CD8-positive, alpha-beta memory T cell (primary cell): ENCODE measurements at places on chromosomes 5 and 9. TPM values are rescaled to one million over a fixed set of nuclear protein-coding genes. Genes with fewer than 3 reads are reported as not detected.

The ISL1 gene
- total RNA-seq, result not detected

DNA sequence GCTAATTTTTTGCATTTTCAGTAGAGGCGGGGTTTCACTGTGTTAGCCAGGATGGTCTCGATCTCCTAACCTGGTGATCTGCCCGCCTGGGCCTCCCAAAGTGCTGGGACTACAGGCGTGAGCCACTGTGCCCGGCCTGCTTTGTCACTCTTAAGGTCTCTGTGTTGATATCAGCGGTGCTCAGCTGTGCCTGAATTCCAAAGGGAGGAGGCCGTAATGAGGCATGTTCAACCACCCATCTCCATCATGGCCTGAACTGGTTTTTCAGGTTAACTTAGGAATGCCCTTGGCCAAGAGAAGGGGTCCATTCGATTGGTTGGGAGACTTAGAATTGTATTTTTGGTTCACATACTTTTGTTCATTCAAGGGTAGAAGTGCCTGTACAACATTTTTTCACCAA, 22.0 kb downstream of the HSD17B3 start:
- H3K4me3 ChIP-seq, result no peak overlapping the region
- no peak for DNase-seq
- H3K27ac ChIP-seq, result no peak overlapping the region
- H3K4me1 ChIP-seq, result no peaks in the 10 kb centered on the region
- H3K36me3 ChIP-seq, result no peaks in the 10 kb centered on the region

DNA sequence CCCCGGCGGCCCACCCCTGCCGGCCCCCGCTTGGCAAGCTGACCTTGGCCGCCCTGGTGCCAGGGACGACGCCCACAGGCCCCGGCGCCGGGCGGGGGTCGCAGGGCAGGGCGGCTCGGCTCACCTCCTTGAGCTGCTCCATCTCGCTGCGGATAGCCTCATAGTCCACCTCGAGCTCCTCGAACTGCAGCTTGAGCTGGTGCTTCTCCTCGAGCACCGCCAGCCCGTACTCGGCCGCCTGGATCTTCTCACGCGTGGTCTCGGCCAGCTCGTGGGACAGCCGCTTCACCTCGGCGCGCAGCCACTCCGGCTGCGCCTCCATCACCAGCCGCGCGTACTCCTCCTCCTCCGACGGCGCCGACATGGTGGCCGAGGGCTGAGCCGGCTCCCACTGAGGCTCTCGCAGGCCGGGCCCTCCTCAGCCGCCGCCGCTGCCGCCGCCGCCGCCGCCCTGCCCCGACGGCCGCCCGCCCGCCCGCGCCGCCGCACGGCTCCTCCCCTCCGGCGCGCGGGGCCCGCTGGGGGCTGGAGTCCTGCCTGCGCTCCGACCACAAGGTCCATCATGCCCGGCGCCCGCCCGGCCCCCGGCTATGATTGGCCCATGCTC, at the start of gene BICD2:
Gene BICD2 (minus strand): TSS at position 453 of the 607 bp plus-strand sequence. CDS start 89 bp downstream, at position 364.
- H3K27ac ChIP-seq, result peak within 1 kb of the TSS; percentile 99
- H3K36me3 ChIP-seq, result no peaks in the 10 kb centered on the region
- no peaks in the 10 kb centered on the region for H3K27me3 ChIP-seq
- peak within 1 kb of the TSS; percentile 81 for H3K4me3 ChIP-seq
- no peak for DNase-seq
- peaks cover 35% of the 10 kb centered on the region for H3K4me1 ChIP-seq

DNA sequence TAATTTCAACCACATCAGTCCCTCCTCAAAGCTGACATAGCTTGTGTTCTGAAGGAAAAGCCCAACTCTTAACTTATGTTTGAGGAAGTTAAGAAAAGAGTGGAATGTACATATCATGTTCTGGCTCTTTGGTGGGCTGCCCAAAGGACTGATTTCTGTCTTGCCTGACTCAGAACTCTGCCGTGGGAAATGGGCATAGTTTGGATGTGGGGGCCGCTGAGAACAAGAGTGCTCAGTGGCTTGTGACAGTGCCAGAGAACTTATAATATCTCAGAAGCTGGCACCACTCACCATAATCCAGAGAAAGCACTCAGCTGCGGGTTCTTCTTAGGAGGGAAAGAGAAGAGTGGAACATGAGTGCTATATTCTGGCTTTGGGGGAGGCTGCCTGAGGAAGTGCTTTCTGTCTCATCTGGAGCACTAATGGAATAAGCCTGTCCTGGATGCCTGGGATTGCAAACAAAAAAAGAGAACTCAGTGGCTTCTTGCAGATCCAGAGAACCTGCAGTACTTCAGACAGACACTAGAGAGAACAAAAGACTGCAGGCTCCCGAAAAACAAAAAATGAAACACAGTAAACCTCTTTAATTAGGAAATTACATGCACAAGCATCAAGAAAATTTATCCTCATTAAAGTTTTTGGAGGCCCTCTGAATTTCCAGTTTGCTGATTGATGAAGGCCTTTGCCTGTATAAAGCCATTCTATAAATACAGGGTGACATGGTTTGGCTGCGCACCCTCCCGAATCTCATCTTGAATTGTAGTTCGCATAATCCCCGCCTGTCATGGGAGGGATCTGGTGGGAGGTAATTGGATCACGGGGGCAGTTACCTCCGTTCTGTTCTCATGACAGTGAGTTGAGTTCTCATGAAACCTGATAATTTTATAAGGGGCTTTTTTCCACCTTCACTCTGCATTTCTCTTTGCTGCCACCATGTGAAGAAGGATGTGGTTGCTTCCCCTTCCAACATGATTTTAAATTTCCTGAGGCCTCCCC, 207.0 kb downstream of the DMAC1 start:
- H3K4me1 ChIP-seq, result no peaks in the 10 kb centered on the region
- no peaks in the 10 kb centered on the region for H3K36me3 ChIP-seq
- no peak for DNase-seq

DNA sequence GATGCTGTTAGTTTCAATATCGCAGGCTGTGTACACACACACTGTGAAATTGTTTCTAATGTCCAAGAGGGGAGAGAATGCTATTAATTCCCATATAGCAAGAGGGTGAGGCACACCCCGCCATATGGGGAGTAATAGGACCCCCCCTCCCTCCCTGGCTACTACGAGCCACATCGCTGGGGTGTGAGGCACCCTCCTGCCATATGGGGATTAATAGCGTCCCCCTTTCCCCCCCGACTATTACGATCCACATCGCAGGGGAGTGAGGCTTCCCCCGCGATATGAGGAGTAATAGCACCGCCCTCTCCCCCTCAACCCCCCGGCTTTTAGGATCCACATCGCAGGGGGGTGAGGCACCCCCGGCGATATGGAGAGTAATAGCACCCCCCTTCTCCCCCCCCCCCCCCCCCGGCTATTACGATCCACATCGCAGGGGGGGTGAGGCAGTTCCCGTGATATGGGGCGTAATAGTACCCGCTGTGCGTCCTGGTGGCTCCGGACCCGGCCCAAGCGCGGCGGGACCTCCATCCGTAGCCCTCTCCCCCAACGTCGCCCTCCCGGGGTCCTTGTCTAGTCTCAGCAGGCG, 494 bp upstream of the STK32A start:
- no peaks in the 10 kb centered on the region for H3K36me3 ChIP-seq
- H3K4me1 ChIP-seq, result no peaks in the 10 kb centered on the region
- DNase-seq, result no peak
- H3K27ac ChIP-seq, result no peak overlapping the region
- no peak overlapping the region for H3K4me3 ChIP-seq

- H3K27ac ChIP-seq, result no peak overlapping the region
- no peaks in the 10 kb centered on the region for H3K4me1 ChIP-seq
- no peak overlapping the region for H3K4me3 ChIP-seq
- H3K27me3 ChIP-seq, result no peaks in the 10 kb centered on the region
- H3K36me3 ChIP-seq, result no peaks in the 10 kb centered on the region
- DNase-seq, result no peak
Measured at GRCh38 chr9:134698587-134699342, 57.2 kb downstream of the COL5A1 start.
